Liver (tissue), 10 donors: ENCODE measurements at places on chromosomes 16 and 17. TPM values are rescaled to one million over a fixed set of nuclear protein-coding genes. Genes with fewer than 3 reads are reported as not detected.

Gene PIMREG
- total RNA-seq, result not detected

Gene TP53TG3B
- total RNA-seq, result not detected

Gene KCNG4
- not detected for total RNA-seq

Gene RHBDF2
- 6.7 TPM for total RNA-seq

Gene LRRC37A2
- 2.2 TPM for total RNA-seq

Gene CD300E
- total RNA-seq, result 0.75 TPM

Gene KRTAP9-2
- not detected for total RNA-seq

Gene CCL4L2
- total RNA-seq, result 0.50 TPM

Gene CNGB1
- under 0.01 TPM for total RNA-seq

Gene OTOP2
- not detected for total RNA-seq

Gene PRSS27
- 1.5 TPM for total RNA-seq

Gene RHBDF1
- total RNA-seq, result 2.1 TPM

Gene CCL22
- not detected for total RNA-seq

Gene FOXN1
- not detected for total RNA-seq

Gene ALOXE3
- not detected for total RNA-seq

Gene SOX15
- not detected for total RNA-seq

DNA sequence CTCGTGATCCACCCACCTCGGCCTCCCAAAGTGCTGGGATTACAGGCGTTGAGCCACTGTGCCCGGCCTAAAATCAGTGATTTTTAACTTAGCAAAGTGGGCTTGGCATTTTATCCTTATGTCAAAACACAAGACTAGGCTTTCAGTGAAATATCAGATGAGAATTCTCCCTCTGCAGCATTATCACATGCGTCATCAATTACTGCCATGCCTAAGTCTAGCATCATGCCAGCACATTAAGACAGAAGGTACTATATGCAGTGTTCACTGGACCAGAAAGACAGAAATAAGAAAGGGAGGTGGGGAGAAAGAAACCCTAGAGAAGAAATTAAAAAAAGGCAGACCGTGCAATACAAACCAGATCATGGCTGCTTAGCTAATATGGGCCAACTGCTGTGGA lies 29.8 kb downstream of the GPATCH8 start:
- no peak for DNase-seq

GRCh38 chr16:79882340-79883005 lies 281.9 kb upstream of the MAF start:
- DNase-seq, result no peak

DNA sequence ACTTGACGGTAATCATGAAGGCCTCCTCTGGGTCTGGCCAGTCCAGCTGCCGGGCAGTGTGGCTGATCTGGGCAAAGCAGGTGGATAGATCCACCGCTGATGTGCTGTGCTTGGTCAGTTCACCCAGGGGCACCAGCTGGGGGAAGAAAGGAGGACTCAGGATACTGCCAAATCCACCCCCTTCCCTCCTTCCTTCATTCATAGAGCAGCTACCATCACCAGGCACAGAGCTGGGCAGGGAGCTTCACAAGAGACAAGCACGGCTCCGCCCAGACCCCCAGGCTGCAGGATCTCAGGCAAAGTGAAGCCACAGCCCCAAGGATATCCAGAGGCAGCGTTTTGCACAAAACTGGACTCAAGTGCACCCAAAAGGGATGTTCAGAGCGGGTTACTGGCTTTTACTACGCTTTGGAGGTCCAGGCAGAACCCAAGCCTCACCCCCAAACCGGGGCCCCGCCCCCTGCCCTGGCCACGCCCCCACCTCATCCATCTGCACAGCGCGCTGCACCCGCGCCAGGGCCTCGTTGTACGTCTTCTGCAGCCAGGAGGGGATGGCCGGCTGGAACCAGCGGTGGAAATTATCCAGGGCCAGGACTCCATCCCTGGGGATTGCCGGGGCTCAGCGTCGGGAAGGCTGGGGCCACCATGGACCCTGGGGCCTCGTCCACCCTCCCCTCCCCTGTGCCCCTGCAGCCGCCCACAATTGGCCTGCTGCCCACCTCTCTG lies 9.1 kb downstream of the UNC13D start:
- DNase-seq, result no peak

DNA sequence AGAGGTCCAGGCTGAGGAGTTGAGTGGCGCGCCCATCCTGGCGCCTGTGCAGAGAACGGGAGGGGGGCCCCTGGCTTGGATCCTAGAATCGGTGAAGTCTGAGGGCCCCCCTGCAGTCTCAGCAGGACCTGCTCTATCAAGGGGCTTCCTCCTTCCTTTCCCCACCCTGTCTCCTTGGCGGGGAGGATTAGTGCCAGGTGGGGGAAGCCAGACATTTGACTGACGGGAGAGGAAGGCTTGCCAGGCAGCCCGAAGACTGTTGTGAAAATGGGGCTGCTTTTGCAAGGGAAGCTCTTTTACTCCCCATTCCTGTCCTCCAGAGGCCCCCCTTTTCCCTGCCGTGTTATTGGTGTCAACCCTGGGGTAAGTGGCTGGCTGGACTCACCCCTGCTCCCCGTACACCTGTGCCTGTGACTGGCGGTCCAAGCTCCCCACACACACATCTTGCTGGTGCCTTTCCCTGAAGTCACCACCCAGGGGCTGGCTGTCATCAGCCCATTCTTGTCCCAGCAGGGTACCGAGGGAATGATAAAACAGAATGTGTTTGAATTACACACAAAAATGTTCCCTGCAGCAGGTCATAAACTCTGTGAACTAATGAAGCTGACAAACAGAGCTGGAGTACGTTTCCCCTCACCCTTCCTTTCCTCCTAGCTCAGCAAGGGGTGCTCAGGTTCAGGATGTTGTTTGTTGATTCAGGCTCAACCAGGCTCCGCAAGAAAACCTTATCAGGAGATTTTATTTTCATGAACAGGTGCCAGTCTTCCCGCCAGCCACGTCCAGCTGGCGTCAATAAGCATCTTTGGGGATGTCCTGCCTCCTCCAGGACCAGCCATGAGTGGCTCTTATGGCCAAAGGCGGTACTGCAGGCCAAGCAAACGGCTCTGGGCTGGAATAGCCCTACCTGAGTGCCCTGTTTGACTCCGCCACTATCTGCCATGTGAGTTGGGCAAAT lies 4.4 kb upstream of the ARMC7 start:
- no peak for DNase-seq

GRCh38 chr16:85354686-85355514 lies 242.6 kb upstream of the CIBAR2 start:
- no peak for DNase-seq

DNA sequence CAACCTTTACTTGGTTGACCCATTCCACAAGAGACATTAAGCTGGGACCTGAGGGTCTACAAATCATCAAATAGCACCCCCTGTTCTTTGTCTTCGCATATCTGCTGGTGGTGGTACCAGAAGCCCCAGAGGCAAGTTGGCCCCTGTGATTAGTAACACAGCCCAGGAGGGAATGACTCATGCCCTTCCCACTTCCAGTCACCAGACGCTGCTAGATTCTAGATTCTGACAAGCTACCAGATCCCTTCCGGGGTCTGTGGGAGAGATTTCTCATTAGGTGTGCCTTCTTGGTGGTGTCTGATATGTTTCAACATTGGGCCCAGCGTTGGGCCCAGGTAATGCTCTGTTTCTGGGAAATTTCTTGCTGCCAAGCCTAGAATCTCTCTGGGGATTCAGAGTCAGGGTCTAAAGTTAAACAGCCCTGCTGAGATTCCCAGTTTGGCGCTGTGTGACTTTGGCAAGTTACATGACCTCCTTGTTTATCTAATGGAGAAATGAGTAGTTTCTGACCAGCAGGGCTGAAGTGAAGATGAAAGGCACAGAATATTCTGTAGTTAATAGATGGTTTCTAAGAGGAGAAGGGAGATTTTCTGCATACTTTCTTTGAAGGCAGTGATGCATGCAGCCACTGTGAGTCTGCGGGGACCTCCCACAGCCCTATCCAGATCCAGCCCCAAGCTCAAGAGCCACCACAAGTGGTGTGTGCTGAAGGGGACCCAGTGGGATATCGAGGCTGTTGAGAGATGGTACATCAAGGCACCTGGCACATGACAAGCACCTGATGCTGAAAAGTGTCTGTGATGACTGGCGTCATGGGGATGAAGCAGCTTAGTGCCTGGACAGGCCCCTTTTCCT lies 3.9 kb downstream of the TRPV2 start:
- no peak for DNase-seq

DNA sequence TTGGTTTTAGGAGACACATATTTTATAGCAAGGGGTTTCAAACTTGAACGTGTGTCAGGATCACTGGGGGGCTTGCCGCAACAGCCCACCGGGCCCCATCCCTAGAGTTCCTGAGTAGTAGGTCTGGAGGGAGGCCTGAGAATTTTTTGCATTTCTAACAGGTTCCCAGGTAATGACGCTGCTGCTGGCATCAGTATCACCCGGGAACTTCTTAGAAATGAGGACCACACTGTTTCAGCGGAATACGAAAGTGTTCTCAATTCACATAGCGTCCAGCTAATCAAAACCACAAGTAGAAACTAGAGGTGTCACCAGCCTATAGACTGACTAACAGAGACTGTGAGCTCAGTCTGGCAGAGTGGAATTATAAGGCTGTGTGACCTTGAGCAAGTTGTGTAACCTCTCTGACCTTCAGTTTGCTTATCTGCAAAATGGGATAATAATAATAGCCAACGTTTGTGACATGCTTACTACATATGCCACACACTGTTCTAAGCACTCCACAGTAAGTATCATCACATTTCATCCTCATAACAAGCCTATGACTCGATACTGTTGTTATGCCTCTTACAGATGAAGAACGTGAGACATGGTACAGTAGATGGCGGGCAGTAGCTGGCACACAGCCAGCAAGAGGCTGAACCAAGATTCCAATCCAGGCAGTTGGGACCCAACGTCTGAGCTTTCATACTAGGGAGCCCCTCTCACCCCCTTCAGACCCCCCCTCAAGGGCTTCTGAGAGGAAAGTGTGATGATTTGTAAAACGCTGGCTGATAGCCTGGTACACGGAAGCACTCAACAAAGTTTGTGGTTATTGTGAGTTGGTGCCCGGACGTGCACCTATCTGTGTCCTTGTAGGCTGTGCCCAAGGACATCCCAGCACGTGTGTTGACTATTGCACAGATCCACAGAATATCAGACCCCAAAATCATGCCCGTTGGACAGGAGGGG lies 4.6 kb upstream of the ICAM2 start:
- DNase-seq, result no peak

DNA sequence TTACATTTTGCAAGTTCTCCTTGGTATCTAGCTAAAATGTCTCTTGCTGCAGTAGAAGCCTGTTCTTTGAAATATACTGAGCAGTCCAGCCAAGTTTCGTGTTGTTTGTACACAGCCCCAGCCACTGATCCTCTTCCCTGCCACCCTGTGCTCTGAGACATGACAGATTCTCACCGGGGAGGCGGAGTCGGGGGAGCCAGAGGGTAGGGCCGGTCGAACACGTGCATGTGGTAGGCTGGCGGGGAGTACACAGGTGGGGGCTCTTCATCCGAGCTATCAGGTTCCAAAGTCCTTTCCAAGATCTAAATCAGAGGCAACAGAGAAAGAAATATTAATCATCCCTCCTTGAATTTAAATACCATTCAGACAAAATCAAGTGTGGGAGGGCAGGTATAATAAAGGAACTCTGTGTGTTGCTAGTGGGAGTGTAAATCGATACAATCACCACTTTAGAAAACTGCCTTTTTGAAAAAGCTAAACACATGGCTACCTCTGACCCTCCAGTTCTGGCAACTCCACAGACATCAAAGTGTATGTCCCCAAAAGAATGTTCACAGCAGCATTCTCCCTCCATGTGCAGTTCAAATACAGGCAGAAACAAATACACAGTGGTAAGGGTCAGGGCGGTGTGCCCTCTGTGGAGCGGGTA lies 29.7 kb upstream of the MRPS23 start:
- no peak for DNase-seq

DNA sequence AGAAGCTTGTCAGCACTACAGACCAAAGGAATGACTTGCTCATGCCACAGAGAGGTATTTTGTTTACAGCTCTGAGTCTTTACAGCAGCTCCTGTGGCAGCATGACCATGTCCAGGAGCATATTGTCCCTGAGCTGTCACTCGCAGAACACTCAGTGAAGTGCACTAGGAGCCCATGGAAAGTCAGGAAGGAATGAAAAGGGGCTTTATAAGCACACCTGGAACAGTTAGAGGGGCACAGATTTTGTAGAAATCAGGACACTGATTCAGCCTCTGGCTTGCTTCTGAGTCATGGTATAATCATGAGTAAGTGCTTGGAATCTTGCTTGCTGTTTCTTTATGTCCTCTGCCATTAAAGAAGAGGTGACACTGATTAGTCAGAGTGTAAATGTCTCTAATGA lies 41.0 kb downstream of the TADA2A start:
- DNase-seq, result no peak
